AG09319 (cell line): ENCODE measurements at places on chromosomes 7 and 10.
A peak's percentile ranks its signal among the peaks of the same experiment; 100 is the strongest.

DNA sequence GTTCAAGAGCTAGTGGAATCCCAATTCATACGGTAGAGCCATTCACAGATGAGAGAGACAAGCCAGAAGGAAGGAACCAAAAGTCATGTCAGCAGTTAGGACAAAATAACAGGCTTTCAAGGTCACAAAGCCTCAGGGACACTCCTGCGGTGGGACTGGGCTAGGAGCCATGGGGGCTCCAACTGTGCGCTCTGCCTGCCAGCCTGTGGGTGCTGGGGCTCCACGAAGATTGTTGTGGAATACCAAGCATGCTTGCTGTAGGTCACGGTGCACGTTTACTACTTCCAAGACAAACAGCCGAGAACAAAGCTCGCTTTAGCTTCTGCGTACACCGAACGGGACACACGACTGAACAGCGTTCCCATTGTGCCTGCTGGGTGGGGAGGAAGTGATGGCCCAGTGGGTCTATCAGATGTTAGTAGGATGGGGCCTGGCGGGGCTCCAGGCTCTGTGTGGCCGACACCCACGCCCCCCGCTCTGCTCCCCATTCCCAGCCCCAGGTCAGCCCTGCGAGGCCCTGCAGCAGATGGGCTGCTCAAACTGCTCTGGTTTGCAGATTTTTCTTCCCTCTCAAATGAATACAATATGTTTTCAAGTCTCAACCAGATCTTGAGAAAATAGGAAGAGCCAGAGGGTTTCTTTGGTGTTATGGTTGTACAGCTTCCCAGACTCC lies 158.9 kb downstream of the EGFR start:
- DNase-seq = no peak

GRCh38 chr7:45259966-45260646 lies 102.5 kb downstream of the RAMP3 start:
- DNase-seq = no peak

- no peak for DNase-seq
These were observed 514.8 kb downstream of the DNAJB6 start for GRCh38 chr7:157851501-157852067.

GRCh38 chr10:43596546-43596945 lies 9.7 kb upstream of the ZNF485 start:
- DNase-seq = no peak

DNA sequence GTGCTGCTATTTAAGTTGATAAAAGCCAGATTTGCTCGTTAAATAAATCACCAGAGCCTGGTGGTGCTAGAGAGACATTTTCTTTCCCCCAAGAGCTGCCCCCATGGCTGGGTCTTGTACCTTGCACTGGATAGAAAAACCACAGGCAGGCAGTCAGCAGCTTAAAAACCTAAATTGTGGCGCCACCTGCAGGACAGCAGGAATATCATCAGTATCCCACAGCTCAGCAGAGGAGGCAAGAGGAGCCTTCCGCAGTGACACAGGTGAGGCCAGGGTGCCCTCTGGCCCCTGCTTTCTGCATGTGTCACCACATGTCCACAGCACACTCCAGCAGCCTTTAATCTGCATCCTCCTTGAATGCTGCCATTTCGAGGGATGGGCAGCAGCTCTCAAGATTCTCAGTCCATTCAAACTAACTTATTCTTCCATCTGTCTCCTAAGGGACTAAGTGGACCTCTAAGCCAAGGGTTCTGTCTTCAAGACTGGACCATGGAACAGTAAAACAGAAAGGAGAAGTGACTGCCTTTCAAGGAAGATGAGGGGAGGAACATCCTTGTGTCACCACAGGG lies 4.5 kb upstream of the PLXNA4 start:
- peak; percentile 46 for DNase-seq

DNA sequence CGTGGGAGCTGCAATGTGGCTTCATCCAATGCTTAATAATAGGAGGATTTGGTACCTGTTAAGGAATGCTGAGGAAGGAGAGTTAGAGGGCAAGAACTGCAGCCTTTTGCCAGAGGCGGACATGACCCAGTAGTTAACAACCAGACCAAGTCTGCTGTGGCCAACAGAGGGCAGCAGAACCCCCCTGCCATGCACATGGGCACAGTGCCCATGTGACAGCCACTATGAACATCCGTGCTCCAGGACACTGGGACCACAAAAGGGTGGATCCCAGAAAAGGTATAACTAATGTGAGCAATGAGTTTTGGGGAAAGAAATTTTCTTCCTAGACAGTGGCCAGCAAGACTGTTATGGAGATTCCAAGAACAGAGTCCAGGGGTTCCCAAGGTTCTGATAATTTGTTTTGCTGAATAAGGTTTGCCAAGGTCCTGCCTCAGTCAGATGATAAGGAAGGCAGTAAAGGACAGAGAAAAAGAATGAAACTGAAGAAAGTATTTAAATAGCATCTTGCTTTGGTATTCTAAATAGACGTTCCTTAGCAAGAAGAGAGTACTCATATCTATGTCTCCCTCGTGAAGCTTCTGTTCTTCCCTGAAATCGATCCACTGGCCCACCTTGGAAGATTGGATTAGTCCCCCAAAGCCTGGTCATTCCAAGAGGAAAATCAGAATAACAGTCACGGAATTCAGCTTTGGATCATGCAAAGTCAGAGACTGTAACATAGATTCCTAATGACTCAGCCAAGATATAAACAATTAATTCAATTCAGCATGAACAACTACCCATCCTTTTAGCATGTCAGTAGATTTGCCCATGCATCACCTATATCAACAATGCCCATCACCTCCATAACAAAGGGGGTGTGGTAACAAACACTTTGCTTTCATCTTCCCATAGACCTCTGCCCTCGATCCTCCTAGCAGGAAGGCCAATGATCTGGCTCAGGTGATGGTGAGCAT lies 56.0 kb downstream of the LGI1 start:
- no peak for DNase-seq

GRCh38 chr7:108328174-108328651 lies 128.0 kb downstream of the NRCAM start:
- no peak for DNase-seq

- no peak for DNase-seq
These were observed 100.8 kb downstream of the PRTFDC1 start for GRCh38 chr10:24851629-24852028.

GRCh38 chr7:27179030-27179429 lies 4.9 kb upstream of the HOXA10 start:
- no peak for DNase-seq

DNA sequence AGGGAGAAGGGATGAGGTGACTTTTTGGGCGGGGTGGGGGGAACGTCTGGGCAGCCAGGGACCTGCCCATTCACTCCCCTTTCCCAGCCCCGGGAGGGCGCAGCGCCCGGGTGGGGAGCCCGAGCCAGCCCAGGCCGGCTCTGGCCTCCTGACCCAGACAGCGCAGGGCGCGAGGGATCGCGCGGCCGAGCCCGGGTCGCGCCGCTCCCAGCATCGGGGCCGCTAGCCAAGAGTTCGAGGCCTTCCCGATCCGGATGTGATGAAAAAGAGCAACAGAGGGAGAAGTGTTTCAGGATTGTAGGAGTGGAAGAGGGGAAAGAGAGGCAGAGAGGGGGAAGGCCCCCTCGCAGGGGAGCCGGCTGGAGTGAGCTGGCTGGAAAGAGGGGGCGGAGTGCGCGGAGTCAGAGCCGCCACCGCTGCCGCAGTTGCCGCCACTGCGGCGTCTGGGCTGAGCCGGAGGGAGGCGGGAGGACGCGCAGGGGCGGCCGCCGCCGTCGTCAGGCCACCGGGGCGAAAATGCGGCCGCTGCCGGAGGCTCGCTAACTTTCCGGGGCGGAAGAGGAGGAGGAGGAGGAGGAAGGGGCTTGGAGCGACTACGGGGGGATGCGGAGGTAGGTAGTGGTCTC lies at the start of gene MDFIC:
Gene MDFIC, plus strand, starts transcription at position 69 of the 626 bp plus-strand sequence. CDS start 940 bp downstream, outside the sequence.
- DNase-seq = no peak
